Mesothelial cell of epicardium (in vitro differentiated cells): ENCODE measurements at places on chromosomes 11 and 22. TPM values are rescaled to one million over a fixed set of nuclear protein-coding genes. Genes with fewer than 3 reads are reported as not detected.

- H3K4me1 ChIP-seq, result peaks cover 23% of the 10 kb centered on the region
- H3K36me3 ChIP-seq, result no peaks in the 10 kb centered on the region
- H3K27me3 ChIP-seq, result no peaks in the 10 kb centered on the region
- peak overlapping the region; percentile 94 for H3K27ac ChIP-seq
Observed at GRCh38 chr11:130068986-130069658, 572 bp upstream of the APLP2 start.

GRCh38 chr22:43050995-43051394 lies 36.0 kb upstream of the PACSIN2 start:
- DNase-seq, result no peak
- H3K36me3 ChIP-seq, result peaks cover 13% of the 10 kb centered on the region
- H3K4me3 ChIP-seq, result no peak overlapping the region
- H3K27me3 ChIP-seq, result no peaks in the 10 kb centered on the region
- no peaks in the 10 kb centered on the region for H3K4me1 ChIP-seq

DNA sequence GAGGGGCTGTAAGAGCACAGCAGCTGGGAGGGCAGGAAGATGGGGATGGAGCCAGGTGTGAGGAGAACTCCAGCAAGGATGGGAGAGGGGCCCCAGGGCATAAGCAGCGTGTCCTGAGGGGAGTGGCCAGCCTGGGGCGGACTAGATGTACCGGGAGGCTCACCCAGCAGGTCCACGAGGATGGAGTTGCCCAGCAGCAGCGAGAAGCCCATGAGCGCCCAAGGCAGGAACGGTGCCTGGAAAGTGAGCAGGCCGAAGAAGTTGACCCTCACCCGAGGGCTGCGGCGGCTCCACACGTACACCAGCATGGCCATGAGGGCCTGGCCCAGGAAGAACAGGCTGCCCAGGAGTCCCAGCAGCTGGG lies 1.3 kb downstream of the DERL3 start:
- H3K27me3 ChIP-seq, result peaks cover 2% of the 10 kb centered on the region
- peak overlapping the region; percentile 79 for H3K4me3 ChIP-seq
- peak overlapping the region; percentile 94 for H3K27ac ChIP-seq
- peaks cover 47% of the 10 kb centered on the region for H3K4me1 ChIP-seq
- no peak for DNase-seq
- peaks cover 6% of the 10 kb centered on the region for H3K36me3 ChIP-seq

DNA sequence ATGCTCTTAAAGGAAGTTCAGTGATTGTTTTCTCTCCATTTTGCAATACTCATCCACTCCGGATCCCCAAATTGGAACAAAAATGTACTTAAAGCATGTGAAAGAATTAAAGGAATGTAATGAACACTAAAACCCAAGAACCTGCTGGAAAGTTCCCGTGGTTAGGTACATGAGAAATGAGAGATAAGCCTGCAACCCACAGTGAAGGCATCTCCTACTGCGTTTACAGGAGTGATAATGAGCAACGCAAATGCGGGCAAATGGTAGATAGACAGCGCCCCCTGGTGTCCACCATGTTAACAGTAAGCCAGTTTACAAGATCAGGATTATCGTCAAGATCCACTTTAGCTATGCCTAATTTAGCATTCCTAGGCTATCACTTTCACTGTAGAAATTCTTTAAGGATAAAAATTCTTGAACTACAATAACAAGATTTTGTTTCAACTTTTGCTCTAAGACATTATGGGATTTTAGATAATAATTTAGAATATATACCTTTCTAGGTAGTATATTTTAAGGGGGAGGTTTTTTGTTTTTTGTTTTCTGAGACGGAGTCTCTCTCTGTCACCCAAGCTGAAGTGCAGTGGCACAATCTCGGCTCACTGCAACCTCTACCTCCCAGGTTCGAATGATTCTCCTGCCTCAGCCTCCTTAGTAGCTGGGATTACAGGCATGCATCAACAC lies 29.9 kb downstream of the ALG9 start:
- H3K4me3 ChIP-seq, result no peak overlapping the region
- H3K27me3 ChIP-seq, result no peaks in the 10 kb centered on the region
- H3K27ac ChIP-seq, result no peak overlapping the region
- DNase-seq, result peak; percentile 83
- H3K36me3 ChIP-seq, result peaks cover 8% of the 10 kb centered on the region

DNA sequence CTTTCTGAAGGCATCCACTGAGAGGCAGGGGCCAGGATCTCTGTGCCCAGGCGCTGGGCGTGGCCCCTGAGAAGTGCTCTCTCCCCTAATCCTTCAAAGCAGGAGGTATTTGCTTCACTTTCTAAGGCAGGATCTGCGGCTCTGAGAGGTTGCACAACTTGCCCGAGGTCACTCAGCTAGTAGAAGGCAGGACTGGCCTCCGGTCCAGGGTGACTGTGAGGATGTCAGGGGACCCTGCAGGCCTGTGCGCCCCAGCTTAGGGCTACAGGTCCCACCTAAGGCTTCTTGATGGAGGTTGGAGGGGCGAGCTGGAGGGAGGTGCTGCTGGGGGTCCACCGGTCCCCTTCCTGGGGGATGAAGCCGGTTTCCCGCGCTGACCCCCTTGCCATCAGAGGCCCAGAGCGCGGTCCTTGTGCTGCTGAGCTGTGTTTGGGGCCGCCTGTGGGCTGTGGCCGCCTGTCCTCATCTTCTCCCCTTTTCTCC lies 979 bp downstream of the SMIM38 start:
- H3K27me3 ChIP-seq, result peaks cover 10% of the 10 kb centered on the region
- DNase-seq, result no peak
- peaks cover 26% of the 10 kb centered on the region for H3K4me1 ChIP-seq
- no peaks in the 10 kb centered on the region for H3K36me3 ChIP-seq
- H3K4me3 ChIP-seq, result no peak overlapping the region

- H3K27ac ChIP-seq, result no peak overlapping the region
- no peak overlapping the region for H3K4me3 ChIP-seq
- H3K4me1 ChIP-seq, result no peaks in the 10 kb centered on the region
- no peaks in the 10 kb centered on the region for H3K36me3 ChIP-seq
Observed at GRCh38 chr11:20934516-20934915, 265.1 kb downstream of the NELL1 start.

GRCh38 chr22:35148866-35149548 lies 83.0 kb downstream of the ISX start:
- H3K27ac ChIP-seq, result no peak overlapping the region
- DNase-seq, result no peak

DNA sequence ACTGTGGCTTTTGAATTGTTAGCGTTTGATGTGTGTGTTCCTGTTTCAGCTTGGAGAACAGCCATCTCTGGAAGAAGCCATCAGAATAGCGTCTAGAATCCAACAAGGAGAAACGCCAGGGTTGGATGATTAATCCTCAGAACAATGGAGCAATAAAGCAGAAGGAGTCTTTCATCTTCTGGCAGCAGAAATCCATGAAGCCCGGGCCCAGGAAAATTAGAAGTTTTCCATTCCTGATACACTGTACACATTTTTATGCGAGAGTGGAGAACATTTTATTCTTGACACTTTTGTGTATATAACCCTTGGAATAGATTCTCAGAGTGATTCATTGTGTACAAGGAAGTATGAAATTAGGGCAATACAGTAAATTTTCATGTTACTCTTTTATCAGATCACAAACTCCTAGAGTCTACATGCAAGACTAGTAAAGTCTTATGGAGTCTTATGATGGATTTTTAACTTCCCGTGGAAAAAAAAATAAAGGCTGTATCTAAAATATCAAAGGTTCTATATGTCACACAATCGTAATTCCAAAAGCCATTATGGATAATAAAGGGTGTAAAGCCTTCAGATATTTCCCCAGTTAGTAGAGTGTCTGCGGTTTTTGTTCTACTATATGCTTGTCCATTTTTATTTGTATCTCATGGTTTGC lies 45.9 kb upstream of the WEE1 start:
- DNase-seq, result no peak
- H3K27ac ChIP-seq, result peak overlapping the region; percentile 88
- H3K27me3 ChIP-seq, result no peaks in the 10 kb centered on the region
- peaks cover 41% of the 10 kb centered on the region for H3K4me1 ChIP-seq
- H3K36me3 ChIP-seq, result peaks cover 10% of the 10 kb centered on the region

Gene CDON
- total RNA-seq, result 159 to 180 TPM (median 165 TPM) in 3 replicates

- H3K36me3 ChIP-seq, result peaks cover 55% of the 10 kb centered on the region
- no peak overlapping the region for H3K4me3 ChIP-seq
- peaks cover 17% of the 10 kb centered on the region for H3K4me1 ChIP-seq
- DNase-seq, result no peak
- no peaks in the 10 kb centered on the region for H3K27me3 ChIP-seq
- peak overlapping the region; percentile 54 for H3K27ac ChIP-seq
Observed at GRCh38 chr11:36635066-36635862, 37.2 kb upstream of the RAG2 start.

DNA sequence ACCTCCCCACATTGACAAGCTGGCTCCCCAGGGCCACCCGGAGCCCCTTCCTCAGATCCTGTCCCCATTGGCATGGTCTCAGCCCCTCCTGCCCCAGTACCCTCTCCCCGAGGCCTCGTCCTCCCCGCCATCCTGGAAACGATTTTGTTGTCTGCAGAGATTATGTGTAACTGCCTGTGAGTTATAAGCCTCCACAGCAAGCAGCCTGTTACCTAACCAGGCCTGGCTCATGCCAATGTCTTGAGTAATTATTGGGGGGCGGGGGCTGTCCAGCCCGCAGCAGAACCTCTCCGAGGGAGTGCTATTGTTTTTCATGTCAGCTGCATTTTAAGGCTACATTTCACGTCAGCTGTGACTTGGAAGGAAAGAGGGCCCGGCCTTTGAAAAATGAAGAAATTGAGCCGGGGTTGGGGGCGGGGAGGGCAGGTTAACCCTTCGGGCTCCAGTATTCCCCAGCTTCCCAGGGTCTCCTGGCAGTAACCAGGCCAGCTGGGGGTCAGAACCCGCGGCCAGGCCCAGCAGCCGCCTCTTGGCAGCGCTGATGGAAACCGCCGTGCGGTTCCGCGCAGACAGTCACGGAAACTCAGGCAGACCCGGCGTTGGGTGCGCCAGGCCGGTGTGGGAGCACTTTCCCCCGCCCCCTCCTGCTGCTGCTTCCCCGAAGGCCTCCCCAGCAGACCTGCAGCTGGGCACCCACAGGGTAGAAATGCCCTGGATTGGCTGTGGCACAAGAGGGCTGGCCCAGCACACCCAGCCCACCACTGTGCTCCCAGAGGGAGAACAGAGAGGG lies 59.5 kb downstream of the CDKN1C start:
- peaks cover 26% of the 10 kb centered on the region for H3K4me1 ChIP-seq
- H3K27ac ChIP-seq, result peak overlapping the region; percentile 92
- peaks cover 25% of the 10 kb centered on the region for H3K36me3 ChIP-seq
- H3K4me3 ChIP-seq, result no peak overlapping the region
- DNase-seq, result peak; percentile 72
- H3K27me3 ChIP-seq, result no peaks in the 10 kb centered on the region

Gene OR8G1
- not detected in 3 replicates for total RNA-seq

DNA sequence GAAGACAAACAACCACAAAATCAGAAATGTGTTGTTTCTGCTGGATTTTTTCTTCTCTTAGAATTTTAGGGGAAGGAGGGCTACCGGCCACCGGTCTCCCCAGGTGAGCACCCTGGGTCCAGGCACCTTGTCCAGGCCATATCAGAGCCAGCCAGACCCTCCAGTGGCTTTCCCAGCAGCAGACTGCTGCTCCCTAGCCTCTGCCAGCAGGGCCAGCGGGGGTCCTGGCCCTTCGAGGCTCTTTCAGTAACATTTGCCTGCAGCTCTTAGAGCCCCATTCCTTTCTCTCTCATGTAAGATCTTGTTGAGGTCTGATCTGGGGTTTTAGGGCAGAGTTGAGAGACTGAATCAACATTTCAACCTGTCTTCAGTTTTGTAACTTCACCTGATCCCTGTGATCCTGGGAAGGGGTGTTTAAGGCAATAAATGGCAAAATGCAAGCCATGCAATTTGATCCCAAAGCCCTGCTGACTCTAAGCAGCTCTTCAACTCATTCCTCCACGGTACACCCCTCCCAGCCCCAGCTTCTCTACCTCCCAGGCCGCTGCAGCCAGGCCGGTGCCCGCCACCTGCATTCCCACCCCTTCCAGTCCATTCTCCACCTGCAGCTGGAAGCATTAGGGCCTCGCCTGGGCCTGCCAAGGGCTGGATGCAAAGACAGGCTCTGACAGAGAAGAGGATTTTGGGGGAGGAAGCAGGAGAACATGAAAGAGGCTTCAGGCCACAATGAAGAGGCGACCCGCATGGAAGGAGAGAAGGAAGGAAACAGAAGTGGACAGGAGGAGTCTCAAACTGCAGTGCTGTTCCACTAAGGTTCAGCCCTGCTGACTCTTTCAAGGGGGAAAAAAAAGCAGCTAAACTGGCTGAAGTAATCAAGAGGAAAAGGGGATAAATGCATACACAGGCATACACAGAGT lies 113.0 kb upstream of the FGF3 start:
- no peaks in the 10 kb centered on the region for H3K36me3 ChIP-seq
- H3K27me3 ChIP-seq, result peaks cover 10% of the 10 kb centered on the region
- H3K27ac ChIP-seq, result peak overlapping the region; percentile 1
- H3K4me3 ChIP-seq, result no peak overlapping the region

Gene NPTXR
- 9.6 to 10.3 TPM (median 10.1 TPM) in 3 replicates for total RNA-seq

Gene CASP4
- total RNA-seq, result 19.0 to 21.4 TPM (median 19.4 TPM) in 3 replicates

Gene KCNC1
- 0.18 to 0.20 TPM (median 0.20 TPM) in 3 replicates for total RNA-seq

DNA sequence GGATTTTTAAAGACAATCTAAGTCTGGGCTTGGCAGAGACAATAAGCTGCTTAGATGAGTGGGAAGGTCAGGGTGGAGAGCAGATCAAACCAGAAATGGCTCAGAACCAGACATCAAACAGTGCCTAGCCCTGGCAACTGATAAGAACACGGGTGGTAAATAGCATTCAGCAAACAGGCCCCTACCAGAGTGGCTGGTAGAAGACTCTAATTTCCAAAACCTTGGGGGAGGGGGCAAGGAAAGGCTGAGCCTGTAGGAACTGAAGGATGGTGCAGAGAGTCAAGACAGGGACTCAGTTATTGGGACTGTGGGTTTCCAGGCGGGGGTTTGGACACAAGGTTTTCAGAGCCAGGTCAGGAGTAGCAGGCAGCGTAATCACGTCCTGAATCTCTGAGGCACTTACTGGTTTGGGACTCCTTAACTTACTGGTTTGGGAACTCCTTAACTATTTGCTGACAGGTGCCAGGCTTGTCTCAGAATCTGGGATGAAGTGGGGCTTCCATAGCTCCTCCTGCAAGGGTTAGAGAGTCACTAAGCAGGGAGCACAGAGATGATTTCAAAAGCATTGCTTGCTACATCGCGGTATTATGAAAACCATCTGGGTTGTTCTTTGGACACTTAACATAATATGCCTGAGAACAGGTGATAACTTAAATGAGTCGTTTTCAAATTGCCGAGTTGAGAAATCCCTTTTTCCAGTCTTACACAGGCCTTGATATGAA lies 5.7 kb upstream of the ABTB2 start:
- no peak overlapping the region for H3K4me3 ChIP-seq
- no peak for DNase-seq
- H3K27ac ChIP-seq, result no peak overlapping the region
- H3K4me1 ChIP-seq, result peaks cover 5% of the 10 kb centered on the region
- H3K36me3 ChIP-seq, result no peaks in the 10 kb centered on the region
- peaks cover 14% of the 10 kb centered on the region for H3K27me3 ChIP-seq
